NCI-H1105 (cell line): ENCODE measurements at places on chromosomes 16 and 17.

- no peak for DNase-seq
These were observed 17.7 kb downstream of the ETV4 start for GRCh38 chr17:43528319-43528987.

- DNase-seq, result no peak
These were observed 678 bp downstream of the TMEM101 start for GRCh38 chr17:44014133-44014436.

GRCh38 chr16:76583466-76583865 lies 306.3 kb downstream of the CNTNAP4 start:
- DNase-seq, result peak; percentile 91

DNA sequence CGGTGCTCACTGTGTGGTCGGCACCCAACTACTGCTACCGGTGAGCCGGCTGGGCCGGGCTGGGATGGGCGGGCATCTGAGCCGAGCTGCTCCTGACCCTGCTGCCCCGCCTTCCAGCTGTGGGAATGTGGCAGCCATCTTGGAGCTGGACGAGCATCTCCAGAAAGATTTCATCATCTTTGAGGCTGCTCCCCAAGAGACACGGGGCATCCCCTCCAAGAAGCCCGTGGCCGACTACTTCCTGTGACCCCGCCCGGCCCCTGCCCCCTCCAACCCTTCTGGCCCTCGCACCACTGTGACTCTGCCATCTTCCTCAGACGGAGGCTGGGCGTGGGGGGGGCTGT lies 6.9 kb downstream of the TBX6 start:
- no peak for DNase-seq

DNA sequence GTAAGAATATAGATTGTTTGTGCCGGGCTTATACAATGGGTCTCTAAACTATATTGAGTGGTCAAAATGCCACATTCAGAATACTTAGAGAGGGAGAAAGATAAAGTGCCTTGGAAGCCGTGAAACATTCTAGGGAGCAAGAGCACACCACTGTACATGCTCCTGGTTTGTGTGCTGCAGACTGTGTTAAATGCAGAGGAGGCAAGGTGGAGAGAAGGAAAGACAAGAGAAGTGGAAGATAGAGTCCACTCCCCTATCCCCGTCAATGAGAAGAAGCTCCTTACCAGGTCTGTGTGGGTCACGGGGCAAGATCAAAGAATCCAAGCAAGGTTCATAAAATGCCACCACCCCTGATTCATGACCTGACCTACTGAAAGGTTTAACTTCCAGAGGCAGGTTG lies 267.1 kb upstream of the TBX2 start:
- no peak for DNase-seq

DNA sequence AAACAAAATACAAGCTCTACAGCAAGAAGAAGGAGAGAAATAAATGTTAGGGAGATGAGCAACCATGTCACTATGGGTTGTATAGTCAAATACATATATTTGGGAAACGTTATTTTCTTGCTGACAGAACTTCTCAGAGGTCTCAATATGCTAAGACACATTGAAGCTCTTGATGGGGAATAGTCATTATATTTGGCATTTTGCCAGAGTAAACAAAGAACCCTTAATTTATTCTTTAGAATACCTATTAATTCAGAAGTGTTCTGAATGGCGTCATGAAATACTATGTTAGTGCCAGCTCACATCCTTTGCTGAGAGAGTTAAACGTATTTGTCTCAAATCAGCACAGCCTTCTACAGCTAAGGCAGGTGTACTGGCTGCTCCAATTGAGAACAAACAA lies 458.9 kb downstream of the CDH13 start:
- peak; percentile 41 for DNase-seq

- no peak for DNase-seq
These were observed 531.2 kb downstream of the KIF2B start for GRCh38 chr17:54353789-54354525.

- DNase-seq, result no peak
These were observed 43.4 kb downstream of the TNFRSF13B start for GRCh38 chr17:16928406-16929034.

DNA sequence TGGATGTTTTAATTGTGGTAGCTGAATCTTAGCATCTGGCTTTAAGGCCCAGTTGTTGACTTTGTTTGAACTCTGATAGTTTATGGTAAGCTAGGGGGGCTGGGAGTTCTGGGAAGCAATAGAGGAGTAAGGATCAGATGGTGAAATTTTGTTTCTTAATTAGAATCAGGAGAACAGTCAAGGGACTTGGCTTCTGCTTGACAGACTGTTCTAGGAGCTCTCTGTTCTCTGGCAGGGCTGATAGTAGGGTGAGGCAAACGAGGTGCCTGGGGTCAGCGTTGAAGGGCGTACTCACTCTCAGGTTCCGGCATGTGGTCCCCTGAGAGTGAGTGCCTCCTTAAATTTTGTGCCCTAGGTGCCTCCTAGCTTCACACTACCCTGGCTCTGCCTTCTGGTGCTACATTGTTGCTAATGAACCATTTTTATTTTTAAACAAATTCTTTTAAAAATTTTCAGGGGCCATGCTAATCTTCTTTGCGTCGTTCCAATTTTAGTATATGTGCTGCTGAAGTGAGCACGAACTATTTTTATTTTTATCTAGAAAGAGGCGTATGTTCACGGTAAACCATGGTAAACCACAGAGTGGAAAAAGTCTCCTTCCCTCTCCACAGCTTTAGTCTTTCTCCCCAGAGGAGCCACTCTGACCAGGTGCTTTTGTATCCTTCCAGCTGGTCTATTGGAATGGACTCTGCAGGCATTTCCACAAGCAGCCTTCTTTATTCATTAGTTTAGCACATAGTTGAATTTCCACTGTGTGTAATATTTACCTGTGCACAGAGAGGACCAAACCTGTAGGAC lies 19.7 kb downstream of the SLC7A6 start:
- no peak for DNase-seq

- no peak for DNase-seq
These were observed 29.3 kb upstream of the ELAC2 start for GRCh38 chr17:13047011-13047606.

- DNase-seq, result no peak
These were observed 70.6 kb downstream of the DYNLRB2 start for GRCh38 chr16:80611171-80611929.

DNA sequence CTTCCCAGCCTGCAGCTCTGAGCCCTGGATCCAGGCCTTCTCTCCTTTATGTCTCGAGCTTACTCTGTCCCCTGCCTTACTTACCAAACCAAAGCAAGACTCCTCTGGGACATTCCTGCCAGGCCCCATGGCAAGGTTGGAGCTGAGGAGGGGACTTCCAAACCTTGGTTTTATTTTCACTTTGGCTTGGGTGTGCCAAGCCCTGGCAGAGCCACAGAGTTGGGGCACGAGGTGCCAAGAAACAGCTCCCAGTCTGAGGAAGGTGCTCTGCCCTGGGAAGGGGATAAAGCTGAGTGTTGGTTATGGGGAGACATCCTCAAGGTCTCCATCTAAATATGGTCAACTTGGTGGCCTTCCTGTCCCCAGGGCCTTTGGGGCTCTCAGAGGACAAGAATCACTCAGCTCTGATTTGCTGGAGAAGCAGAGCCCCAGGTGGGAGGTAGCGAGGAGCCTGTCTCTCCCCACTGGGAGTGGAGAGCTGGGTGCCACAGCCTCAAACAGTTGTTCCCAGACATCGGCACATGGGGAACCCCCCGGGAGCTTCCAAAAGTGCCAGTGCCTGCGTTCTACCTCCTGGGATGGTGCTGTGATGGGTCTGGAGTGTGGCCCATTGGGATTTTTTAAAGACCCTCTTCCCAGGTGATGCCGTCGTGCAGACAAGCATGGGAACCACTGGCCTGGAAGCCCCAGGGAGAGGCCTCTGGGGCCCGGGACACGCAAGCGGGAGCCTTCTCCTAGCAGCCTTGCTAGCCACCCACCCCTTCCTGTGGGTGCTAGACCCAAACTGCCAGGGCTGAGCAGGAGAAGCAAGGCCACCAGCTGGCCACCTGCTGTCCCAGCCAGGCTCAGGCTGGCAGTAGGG lies 10.3 kb downstream of the NLRC5 start:
- no peak for DNase-seq

GRCh38 chr16:21608639-21609328 lies 9.4 kb downstream of the METTL9 start:
- no peak for DNase-seq

GRCh38 chr16:15518381-15519351 lies 84.3 kb downstream of the BMERB1 start:
- DNase-seq, result no peak
